ENCODE measurements at places on chromosomes 4 and X.
A peak's percentile ranks its signal among the peaks of the same experiment; 100 is the strongest.

GRCh38 chrX:119477812-119478232 is 9.6 kb downstream of the SLC25A5 start:
- H3K4me3 ChIP-seq: no peak overlapping the region
- H3K27me3 ChIP-seq: no peaks in the 10 kb centered on the region
- no peak for DNase-seq
- peaks cover 2% of the 10 kb centered on the region for H3K4me1 ChIP-seq
- H3K36me3 ChIP-seq: no peaks in the 10 kb centered on the region

DNA sequence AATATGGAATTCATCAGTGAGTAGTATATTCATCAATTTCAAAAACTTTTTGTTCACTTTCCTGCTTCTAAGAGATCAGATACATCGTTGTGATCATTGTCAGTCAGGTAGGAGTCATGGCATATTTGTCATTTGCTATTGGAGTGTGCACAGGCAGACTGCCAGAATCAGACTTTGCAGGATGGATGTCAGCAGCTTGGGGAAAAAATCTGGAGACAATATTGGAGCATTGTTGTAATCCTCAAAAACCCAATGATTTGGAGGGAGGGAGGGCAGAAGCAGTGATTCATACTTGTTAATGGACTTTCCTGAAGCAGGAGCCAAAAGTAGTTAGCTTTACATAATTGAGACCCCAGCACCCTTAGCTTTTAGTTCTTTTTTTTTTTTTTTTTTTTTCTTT is 59.6 kb upstream of the DRP2 start:
- H3K4me3 ChIP-seq: no peak overlapping the region
- H3K27me3 ChIP-seq: no peaks in the 10 kb centered on the region
- no peaks in the 10 kb centered on the region for H3K4me1 ChIP-seq
- DNase-seq: no peak
- no peaks in the 10 kb centered on the region for H3K36me3 ChIP-seq
- no peak overlapping the region for H3K27ac ChIP-seq

GRCh38 chrX:49269767-49270248 is at the start of gene PPP1R3F:
PPP1R3F (plus strand) TSS chrX:49269793; CDS start chrX:49269870, 77 bp downstream.
- DNase-seq: no peak
- H3K4me1 ChIP-seq: peaks cover 59% of the 10 kb centered on the region
- H3K27ac ChIP-seq: peak within 1 kb of the TSS; percentile 97
- H3K4me3 ChIP-seq: peak within 1 kb of the TSS; percentile 45
- H3K36me3 ChIP-seq: no peaks in the 10 kb centered on the region
- H3K27me3 ChIP-seq: no peaks in the 10 kb centered on the region

- H3K4me3 ChIP-seq: peak overlapping the region; percentile 82
These were observed 730 bp downstream of the MANBA start for GRCh38 chr4:102759831-102760644.

All from T-cell (primary cell).